ENCODE measurements at places on chromosomes 2 and 18.

DNA sequence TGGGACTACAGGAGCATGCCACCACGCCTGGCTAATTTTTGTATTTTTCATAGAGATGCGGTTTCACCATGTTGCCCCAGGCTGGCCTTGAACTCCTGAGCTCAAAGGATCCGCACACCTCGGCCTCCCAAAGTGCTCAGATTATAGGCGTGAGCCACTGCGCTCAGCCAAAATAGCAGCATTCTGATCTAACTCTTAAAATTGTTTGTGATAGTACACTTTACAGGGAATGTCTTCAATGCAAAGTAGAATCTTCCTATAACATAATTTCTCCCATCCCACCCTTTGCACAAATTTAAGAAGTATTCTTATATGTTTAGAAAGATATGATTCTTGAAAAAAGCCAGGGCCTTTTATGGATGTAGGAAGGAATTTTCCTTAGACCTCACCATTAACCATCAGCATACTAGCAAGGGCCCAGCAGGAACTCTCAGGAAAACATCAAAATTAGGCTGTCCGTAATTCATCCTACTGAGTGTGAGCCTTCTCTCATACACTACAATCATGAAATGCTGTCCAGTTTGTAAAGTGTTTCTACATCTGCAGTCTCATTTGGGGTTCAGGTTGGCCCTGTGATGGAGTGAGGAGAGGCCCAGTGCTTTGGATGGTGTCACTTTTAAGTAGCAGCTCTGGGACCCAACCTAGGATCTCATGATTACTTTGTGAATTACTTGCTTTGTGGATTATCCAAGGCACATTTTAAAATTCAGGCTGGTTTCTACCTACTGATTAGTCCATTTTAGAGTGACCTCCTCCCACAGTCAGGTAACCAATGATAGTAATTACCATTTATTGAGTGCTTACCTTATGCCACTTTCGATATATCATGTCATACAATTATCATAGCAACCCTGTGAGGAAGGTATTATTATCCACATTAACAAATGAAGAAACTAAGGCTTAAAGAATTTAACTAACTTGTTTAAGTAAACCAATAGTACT, 37.5 kb upstream of the DLX1 start:
- no peak for DNase-seq

DNA sequence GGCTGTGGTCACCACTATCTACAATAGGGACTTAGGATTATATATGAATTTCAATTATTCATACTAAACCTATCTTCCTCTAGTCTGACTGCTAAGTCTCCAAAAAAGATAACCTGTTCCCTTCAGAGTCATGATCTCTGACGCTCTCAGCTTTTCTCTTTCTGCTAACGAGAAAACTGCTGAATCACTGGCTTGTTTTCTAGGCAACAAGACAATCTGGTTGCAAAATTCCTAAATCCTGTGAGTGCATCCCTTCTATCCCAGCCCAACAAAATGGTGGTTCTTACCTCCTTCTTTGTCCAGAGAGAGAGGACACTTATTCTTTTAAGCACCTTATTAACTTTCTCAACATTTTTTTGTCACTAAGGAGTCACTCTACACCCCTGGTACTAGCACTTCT, 312.3 kb upstream of the PKDCC start:
- no peak for DNase-seq

- no peak for DNase-seq
Observed at GRCh38 chr2:579351-579886, 97.8 kb downstream of the TMEM18 start.

DNA sequence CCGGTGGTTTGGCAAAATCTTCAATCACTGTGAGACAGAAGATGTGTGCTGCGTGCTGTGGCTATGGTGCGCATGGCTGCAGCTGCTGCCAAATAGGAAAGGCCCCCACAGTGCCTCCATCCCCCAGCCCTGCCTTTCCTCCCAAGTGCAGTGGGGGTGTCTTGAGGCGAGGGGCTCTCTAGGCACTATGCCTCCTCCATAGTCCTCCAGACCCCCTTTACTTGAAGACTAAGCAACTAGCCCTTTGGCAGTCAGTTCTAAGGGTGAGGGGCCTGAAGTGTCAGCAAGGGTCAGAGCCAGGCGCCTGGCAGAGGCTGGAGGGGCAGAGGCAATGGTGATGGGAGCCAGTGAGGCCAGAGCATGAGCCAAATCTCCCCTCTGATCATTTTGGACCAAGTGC, 13.6 kb upstream of the TMEM185B start:
- DNase-seq = no peak

- DNase-seq = no peak
Observed at GRCh38 chr2:68905116-68905515, 33.9 kb upstream of the BMP10 start.

DNA sequence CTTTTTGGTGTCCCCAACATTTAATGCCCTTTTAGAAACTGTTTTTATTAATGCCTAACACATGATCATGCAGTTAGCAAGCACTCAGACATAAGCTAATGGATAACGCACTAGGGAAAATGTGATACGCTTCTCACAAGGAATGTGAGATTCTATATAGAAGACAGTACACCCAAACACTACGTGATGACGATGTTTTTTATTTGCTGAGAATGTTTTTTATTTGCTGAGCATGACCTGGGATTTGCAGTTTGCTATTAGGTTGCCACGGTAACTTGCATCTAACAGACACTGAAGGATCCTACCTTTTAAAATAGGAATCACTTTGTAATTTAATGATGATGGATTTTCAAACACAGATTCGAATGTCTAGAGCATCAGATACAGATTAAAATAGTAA, 4.9 kb downstream of the SMC6 start:
- no peak for DNase-seq

GRCh38 chr18:67362906-67363305, 153.6 kb downstream of the DSEL start:
- no peak for DNase-seq

DNA sequence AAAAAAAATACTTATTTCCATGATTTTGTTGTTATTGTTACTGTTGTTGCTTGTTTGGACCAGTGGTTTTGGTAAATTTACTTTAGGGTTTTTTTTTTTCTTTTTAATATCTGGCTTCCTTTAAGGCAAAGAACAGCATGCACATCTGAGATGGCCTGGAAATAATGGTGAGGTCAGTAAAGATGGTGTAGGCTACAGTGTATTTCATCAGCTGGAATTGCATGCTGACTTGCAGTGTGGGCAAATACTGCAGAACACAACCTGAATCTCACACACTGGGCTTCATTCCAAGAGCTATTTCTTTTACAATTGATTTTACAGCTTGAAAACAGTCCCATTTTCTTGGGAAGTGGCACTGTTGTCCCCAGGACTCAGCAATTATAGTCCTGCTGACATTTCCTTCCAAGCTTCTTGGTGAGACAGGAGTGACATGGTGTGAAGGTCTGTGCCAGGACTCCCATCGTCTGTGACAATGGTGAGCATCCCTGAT, 376.1 kb upstream of the SOX11 start:
- no peak for DNase-seq

DNA sequence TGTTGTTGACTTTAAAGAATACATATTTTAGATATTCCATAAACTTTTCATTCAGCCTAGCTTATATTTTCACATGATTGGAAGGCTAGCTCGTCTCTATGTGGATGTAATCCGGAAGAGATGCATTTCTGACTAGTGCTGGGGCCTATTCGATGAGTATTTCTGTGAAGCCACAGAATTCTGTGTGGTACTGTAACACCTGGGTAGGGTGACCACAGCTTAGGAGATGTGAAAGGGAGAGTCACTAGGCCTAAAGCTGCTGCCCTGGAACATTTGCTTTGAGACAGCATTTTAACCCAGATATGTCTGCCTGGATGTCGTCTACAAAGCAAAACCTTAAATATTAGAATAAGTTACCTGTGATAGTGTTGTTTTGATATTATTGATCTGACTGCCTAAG, 83.5 kb downstream of the ZNF236 start:
- no peak for DNase-seq

DNA sequence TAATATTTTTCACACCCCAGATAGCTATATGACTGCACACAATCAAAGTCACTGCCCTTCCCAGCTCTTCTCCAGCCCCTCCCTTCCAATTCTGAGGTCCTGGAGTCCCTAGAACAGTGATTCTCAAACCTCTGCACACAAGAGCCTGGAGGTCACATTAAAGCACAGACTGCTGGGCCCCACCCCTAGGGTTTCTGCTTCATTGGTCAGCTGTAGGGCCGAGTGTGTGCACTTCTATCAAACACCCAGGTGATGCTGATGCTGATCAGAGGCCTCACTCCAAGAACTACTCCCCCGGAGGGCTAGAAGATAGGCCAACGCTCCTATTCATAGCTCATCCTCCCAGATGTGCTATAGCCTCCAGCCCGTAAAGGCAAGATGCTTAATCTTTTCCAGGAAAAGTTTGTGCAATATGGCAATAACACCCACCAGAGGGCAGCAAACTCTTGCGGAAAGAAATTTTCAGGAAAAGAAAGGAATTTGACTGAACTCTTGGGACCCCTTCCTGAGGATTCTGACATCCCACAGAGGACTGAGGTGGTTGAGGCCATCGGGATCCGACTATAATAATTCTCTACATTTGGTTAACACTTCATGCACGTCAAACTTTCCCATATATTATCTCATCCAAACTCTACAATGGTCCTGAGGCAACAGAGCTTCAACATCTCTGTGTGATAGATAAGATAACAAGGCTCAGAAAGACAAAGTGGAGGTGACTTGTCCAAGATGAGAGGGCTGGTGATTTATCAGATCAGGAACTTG, 194.2 kb upstream of the PKDCC start:
- DNase-seq = no peak

DNA sequence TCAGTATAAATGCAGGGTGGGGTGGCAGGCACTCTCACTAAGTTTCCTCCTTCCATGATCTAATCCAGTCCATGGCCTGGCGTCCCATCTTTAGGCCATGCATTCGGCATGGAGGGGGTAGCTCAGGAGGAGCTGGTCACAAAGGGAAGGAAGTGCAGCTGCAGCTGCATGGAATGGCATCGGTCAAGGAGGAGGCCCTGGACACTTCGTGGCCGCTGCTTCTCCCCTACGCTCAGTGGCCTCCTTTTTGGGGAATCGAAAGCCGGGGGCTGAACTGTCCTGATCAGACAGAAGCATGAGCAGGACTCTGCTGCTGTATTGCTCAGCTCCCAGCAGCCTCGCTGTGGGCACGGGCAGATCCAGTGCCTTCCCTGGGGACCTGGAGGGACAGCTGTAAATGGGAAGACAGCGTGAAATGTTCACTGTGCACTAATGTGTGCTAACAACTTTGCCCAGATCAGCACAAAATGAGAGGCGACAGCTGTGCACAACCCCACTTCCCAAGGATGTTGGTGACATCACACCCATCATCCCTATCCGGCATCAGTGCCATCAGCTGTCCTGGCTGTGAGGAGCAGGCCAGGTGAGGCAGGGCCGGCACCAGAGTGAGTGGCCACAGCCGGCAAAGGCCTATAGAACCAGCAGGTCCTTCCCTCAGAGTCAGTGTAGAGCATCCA, 520.1 kb upstream of the RAB6C start:
- DNase-seq = no peak

GRCh38 chr2:118527571-118527970, 319.9 kb downstream of the EN1 start:
- DNase-seq = no peak

GRCh38 chr2:194166818-194167217, 1490.2 kb upstream of the SLC39A10 start:
- no peak for DNase-seq

DNA sequence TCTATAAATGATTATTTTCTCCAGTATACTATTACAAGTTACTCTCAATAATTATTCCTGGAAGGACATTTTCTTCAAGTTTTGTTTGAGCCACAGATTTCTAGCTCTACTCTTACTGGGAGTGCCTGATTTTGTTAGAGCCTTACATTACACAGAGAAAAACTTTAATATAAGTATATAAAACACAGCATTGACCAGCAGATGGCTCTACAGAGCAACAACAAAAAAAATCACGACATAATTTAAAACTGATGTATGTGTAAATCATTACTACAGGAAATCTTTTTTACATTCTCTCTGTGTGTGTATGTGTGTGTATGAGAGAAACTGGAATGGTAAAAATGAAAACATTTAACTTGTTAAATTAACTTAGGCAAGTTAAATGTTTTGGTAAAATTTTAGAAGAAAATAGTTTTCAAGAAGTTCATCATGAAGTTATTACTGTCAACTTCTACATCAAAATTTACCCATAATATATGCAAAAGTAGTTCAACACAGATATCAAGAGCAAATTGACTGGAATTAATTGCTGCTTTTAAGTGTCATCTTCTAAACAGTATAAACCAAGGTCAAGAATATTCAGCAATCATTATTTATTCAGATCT, 103.3 kb downstream of the MDH1 start:
- DNase-seq = peak; percentile 4

DNA sequence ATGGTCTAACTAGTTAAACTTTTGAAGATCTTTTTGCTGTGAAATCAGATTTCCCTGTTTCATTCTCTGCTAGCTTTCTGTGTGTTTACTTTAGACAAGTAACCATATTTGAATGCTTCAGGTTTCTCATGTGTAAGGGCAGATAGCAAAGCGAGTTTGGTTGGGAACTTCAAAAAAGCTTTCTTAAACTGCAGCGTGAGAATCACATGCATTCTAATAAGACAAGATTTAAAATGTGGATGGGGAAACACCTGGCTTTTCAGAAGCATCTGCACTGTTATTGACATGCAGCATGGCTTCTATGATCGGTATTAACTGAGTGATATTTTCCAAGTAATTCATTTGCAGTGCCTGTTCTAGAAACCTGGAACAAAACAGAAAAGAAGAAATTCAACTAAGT, 119.3 kb downstream of the ABCA12 start:
- DNase-seq = no peak

DNA sequence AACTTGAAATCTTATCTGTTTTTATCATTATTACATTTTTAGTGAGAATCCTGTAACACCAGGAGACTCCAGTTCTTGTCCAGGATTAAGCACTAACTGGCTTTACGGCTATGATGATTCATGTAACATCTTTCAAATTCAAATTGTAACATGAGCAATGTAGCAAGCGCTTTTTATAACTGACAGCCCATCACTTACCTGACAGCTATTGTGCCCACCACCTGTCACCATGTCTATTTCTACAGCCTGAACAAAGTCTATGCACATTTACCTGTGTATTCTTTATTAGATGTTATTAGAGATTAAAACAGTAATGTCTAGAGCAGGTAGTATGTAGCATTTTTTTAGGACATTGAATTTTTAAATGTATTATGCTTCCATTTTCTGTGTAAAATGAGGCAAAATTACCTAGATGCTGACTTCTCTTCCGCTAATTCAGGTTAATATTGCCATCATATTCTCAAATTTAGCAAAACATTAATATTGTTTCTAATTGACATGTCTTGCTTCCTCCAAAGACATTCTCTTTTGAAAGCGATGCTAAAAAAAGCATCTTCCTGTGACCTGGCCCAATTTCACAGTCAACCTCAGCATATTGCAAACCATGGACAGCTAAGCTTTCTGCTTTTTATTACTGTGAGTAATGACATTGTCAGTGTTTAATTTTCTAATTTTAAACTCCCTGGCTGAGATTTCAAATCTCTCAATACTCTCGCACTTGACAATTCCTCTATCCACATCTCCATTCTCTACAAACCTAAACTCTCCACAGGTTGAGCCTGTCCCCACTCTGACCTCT, 37.8 kb downstream of the RIT2 start:
- no peak for DNase-seq

GRCh38 chr2:85326406-85327159, 1.2 kb downstream of the TGOLN2 start:
- no peak for DNase-seq

- DNase-seq = no peak
Observed at GRCh38 chr2:9332136-9332852, 91.0 kb downstream of the ITGB1BP1 start.

Data from pulmonary artery endothelial cell (primary cell).